CD4-positive, alpha-beta T cell treated with Interleukin-1 beta for 1 hour (primary cell): ENCODE measurements at places on chromosomes 16 and 17.
A peak's percentile ranks its signal among the peaks of the same experiment; 100 is the strongest.

DNA sequence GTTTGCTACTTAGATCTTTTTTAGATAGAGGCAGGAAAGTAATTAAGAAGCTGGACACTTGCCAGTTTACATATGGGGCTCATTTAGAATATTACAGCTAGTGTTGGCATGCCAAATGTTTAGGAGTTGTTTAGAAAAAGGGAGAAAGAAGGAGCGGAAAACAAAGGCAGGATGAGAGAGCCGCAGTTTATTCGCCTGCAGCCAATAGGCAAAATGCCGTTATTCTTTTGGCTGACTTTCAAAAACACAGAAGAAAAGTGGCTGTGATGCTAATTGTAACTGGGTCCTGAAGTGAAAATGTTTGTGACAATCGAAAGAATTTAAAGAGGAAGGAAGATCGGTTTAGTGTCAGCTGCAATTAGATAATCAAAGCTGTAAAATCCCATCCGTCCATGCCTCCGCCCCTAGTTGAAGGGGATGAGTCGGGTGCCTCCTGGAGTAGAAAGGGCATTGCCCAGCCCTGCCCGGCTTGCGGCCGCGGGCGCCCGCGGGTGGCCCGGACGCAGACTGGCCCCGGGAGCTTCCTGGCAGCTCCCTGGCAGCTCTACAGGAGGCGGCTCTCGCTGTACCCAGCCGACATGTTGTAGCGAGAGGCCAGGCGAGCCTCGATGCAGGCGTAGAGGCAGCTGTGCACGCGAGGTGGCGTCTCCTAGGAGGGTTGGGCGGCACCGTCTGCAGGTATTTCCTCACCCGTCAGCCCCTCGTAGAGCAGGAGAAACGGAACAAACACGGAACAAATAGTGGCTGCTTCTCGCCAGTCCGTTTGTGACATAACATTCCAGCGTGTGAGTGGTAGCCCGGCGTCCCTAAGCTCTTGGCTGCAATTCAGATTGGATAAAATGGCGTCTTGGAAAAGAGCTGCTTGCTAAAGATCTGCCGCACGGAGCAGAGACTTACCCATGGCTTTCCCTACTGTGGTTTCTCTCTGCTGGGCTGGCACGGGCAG, 82.2 kb downstream of the TNRC6C start:
- DNase-seq: peak; percentile 27

DNA sequence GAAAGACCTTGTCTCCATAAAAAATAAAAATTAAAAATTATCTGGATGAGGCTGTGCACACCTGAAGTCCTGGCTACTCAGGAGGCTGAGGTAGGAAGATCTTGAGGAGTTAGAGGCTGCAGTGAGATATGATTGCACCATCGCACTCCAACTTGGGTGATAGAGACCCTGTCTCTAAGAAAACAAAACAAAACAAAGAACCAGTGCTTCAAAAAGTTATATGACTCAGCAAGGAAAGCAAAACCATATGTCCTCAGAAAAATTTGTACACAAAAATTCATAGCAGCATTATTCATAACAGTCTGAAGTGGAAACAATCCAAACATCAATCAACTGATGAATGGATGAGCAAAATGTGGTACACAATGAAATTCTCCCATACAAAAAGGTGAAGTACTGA, 48.9 kb downstream of the SLFN5 start:
- DNase-seq: no peak

- no peak for DNase-seq
These were observed 101.2 kb downstream of the YPEL2 start for GRCh38 chr17:59432657-59433056.

DNA sequence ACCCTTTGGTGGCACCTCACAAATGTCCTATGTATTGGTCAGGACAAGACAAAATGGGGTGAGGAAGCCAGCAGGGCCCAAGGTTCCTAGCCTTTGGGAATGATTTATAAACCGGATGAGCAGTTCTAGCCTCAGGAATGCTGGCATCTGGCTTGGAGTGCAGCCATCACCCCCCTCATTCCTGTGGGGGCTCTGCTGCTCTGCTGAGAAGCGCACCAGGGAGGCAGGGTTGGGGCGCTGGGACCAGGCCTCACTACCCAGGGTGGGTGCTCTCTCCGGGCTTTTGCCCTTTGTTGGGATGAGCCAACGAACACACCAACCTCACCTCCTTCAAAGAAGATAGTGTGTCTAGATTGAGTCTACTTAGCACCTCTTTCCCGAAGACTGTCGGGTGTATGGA, 39.2 kb downstream of the TMEM11 start:
- no peak for DNase-seq

- no peak for DNase-seq
These were observed 77.4 kb downstream of the SKAP1 start for GRCh38 chr17:48352630-48353029.

DNA sequence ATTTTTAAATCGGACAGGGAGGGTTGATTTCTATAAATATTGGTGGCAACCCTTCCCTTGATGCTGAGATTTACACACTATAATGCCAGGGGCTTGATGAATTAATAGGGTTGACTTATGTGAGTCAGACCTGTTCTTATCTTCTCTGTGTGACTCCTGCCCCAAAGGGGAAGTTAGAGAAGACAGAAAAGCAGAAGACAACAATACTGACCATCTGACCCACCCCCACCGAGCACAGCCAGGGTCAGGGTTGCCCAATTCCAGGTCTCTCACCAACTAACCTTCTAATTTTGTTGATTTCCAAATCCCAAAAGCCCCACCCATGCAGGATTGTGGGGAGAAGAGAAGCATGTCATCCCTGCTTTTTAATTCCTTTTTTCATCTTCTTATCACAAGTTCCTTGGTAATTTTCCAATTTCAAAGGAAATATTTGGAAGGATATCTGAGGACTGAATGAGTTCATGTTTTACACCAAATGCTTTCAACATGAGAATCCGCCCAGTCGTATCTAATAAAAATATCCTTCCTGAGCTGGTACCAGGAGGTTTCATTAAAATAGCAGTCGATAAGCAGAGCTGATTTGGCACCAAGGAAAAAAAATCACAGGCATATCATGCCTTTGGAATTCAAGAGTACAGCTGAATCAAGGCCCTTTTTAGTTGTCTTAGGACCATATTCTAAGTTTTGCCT, 603.4 kb upstream of the CDH11 start:
- peak; percentile 11 for DNase-seq

GRCh38 chr17:35765756-35766488, 5.2 kb downstream of the C17orf50 start:
- DNase-seq: no peak

- DNase-seq: no peak
These were observed 25.6 kb downstream of the GJC1 start for GRCh38 chr17:44804302-44805089.

- DNase-seq: no peak
These were observed 8.5 kb downstream of the KRTAP9-7 start for GRCh38 chr17:41284043-41284442.

DNA sequence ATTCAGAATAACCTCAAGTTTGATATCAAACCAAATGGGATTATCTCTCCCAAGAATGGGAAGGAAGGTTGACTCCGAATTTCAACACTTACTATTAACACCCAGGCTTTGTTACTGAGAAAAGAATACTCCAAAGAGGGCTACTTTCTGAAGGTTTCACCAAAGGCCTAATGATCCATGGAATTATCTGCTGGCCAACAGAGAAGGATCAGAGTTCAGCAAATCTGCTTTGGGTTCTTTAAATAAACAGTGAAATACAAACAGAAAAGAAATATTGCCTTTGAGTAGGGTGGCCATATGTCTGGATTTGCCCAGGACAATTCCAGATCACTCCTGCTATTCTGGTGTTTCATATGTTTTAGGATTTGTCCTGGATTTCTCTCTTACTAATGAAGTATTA, 564.5 kb upstream of the PSMD7 start:
- no peak for DNase-seq

DNA sequence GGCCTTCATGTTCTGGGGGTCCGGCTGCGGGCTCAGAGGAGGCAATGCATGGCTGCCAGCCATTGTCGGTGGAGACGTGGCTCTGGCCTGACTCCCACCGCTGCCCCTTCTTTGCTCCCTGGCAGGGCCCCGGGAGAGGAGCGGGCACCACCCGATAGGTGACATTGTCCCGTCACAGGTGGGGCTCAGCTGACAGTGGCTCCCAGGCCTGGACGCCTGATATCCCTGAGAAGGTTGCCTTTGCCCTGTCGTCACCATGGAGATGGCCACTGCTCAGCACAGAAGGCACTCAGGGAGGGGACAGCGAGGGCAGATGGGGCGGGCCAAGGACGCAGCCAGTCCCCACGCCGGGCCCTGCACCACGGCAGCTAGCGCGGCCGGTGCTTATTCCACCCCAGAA, 42.6 kb downstream of the SOX8 start:
- no peak for DNase-seq

GRCh38 chr17:72270273-72270924, 149.6 kb downstream of the SOX9 start:
- DNase-seq: no peak

GRCh38 chr17:4919511-4920047, 12.5 kb upstream of the GP1BA start:
- DNase-seq: no peak

DNA sequence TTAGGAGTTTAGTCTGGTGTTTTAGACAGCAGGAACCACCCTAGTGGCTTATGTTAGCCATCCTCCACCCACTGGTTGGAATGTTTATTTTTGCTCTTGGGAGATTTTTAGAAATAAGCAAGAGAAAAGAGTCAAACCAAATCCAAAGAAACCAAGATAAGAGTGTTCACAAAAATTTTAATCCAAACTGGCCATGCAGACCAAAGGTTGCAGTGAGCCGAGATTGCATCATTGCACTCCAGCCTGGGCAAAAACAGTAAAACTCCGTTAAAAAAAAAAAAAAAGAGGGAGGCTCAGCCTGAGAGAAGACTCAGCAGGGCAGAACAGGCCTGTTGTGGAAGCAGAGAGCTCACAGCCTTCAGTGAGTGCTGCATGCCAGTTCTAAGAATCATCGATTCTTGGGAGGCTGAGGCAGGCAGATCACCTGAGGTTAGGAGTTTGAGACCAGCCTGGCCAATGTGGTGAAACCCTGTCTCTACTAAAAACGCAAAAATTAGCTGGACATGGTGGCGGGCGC, 12.2 kb upstream of the C16orf54 start:
- DNase-seq: no peak

DNA sequence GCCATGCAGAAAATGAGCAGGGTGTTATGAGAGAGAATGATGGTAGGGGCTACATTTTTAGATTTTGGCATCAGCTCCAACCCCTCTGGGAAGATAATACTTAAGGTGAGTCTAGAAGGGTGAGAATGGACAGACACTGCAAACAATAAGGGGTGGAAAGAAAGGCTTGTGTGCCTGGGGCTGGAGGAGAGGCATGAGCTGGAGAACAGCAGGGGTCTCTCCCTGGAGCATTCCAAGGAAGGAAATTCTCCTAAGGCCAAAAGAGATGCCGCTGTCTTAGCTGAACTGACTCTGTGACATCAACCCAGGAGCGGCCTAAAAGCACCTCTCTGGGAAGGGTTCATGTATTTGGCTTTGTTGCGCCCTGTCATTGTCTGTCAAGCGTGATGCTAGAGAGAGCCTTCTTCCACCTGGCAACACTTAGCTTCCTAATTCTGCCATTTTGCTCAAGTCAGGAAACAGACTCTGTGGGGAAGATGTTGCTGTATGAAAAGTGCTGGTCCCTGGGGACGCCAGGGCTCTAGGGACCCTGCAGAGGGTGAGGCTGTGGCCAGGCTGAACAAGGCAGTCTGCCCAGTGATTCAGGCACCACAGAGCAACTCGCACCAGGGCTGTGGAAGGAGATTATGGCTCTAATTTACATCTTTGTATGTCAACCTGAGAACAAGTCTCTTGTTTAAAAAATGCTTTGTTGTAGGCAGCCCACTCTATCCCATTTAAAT, 225.7 kb downstream of the CBLN1 start:
- no peak for DNase-seq

DNA sequence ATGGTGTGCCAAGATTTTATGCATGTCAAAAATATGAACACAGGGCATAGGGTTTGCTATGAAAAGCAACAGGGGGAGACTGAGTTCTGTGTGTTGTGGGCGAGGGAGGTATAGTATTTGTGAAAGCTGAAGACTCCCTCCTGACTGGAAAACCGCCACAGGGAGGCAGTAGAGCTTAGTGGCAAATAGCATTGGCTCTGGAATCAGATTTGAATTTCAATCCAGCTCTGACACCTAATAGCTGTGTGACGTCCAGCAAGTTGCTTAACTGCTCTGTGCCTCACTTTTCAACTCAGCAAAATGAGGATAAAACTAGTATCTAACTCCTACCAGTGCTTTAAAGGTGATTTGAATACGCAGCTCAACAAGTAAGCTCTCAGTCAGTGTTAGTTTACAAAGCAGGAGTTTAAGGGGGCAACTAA, 22.0 kb downstream of the KPNA2 start:
- DNase-seq: peak; percentile 50

DNA sequence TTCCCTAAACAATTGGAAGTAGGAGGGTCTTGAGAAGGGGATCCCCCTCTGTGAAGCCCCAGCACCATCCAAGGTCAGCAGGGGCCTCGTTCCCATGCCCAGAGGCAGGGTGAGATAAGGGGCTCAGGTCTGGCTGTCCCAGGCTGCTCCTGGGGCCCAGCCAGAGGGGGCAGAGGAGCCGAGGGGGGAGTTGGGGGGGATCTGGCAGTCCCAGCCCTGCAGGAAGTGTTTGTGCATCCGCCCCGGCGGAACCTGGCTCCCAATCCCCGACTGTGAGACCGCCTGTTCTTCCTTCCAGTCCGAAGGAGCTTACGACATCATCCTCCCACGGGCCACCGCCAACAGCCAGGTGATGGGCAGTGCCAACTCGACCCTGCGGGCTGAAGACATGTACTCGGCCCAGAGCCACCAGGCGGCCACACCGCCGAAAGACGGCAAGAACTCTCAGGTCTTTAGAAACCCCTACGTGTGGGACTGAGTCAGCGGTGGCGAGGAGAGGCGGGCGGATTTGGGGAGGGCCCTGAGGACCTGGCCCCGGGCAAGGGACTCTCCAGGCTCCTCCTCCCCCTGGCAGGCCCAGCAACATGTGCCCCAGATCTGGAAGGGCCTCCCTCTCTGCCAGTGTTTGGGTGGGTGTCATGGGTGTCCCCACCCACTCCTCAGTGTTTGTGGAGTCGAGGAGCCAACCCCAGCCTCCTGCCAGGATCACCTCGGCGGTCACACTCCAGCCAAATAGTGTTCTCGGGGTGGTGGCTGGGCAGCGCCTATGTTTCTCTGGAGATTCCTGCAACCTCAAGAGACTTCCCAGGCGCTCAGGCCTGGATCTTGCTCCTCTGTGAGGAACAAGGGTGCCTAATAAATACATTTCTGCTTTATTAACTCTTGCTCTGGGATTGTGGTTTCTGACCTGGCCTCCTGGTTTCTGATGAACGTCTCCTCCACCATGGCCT, 14.9 kb downstream of the GPRC5C start:
- DNase-seq: peak; percentile 39

DNA sequence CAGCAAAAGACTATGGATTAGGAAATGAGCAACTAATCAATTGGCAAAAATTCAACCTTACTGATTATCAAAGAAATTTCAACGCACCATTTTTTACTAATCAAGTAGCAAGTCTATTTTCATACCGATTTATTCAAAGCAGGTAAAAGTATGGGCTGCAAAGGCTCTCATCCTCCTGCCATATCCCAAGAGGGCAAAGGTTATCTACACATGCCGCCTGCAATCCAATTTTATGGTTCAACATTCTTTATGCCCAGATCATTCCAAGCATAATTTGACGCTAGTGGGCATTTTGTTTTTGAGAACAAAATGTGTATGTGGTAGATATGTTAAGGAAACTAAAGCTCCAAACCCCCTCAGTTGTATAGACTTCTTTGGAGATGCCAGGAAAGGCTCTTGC, 270.6 kb downstream of the MAF start:
- DNase-seq: no peak

GRCh38 chr16:3564130-3564888, 12.9 kb downstream of the NLRC3 start:
- DNase-seq: no peak

- DNase-seq: no peak
These were observed 109.9 kb downstream of the GNAO1 start for GRCh38 chr16:56300891-56301850.

- peak; percentile 62 for DNase-seq
These were observed 17.3 kb downstream of the BAHCC1 start for GRCh38 chr17:81412490-81413093.
